Right renal pelvis (tissue), 4 donors: ENCODE measurements at places on chromosomes 6 and 20. TPM values are rescaled to one million over a fixed set of nuclear protein-coding genes. Genes with fewer than 3 reads are reported as not detected.

- no peak for DNase-seq
Observed at GRCh38 chr20:2314759-2315439, 19.1 kb downstream of the TGM3 start.

TREML2 gene
- polyA plus RNA-seq = 0.22 TPM

DNA sequence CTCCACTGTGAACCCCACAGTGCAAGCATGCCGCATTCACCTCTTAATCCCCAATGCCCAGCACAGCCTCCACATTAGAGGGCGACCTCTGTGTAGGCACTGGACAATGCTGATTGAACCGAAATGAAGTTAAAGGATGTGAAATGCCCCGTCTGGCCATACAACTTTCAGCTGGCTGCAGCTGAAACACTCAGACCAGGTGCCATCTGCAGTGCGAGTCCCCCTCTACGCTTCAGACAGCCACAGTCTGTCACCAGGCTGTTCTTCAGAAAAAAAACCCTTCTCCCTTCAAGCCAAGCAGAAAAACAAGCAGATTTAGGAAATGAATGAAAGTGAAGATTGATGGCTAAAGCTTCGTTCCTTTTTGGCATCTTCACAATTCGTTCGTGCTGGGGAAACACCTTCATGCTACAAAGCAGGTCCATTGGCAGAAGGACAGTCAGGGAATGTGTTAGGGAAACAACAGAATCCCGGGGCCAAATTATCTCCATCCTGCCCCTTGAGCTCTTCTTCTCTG is 44.7 kb downstream of the TNFAIP3 start:
- DNase-seq = no peak

DNA sequence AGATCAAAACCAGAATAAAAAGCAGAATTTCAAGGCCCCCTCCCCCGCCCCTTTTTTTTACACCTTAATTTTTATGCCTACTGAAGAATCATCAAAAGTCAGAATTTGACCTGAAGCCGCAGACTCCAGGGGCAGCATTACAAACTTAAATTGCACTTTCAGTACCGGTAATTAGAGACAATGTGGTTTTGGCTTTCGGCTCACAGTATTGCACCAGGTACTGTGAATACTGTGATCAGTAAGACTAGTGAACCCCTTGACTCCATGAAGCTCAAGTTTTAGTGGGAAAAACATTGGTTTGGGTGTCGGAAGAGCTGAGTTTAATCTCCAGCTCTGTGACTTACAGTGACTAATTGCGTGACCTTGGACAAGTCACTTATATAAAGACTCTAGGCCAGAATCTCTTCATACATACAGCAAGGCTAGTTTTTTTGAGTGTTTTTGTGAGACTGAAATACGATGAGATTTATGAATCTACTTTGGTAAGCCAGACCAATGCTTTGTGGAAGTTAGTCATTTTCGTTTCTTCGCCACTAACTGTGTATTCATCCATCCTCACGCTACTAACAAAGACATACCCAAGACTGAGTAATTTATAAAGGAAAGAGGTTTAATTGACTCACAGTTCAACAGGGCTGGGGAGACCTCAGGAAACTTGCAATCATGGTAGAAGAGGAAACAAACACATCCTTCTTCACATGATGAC is 114.7 kb downstream of the SASH1 start:
- no peak for DNase-seq

DTD1 gene
- polyA plus RNA-seq = 32.6 TPM

CDC25B gene
- polyA plus RNA-seq = 38.3 TPM

DNA sequence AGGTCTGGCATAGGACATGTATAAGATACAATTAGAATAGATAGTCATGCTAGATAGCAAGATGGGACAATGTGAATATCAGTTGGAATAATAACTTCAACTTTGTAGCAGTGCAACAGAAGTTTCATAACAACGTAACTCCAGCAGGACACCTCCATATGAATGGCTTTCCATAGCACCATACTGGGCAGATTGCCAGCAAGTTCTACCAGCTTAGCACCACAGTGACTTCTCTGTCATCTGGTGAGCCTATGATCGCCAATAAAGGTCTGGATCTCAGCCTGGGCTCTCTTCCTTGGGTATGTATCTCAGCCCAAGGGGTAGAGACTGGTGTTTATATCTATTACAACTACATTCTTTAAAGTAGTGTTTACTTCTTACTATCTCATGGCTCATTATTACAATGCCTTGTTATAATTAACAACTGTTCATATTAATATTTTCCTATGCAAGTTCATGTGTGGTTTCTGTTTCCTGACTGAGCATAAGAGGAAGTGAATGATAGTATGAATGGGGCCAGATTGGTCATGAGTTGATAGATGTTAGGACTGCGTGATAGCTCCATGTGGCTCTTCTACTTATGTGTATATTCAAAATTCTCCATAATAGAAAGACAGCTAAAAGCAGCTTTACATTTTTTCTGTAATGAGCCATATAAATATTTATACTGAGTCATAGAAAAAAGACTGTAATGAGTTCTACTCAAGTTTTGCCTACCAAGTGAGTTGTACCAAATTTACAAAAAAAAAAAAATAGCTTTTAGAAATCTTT is 22.9 kb downstream of the HTR1B start:
- no peak for DNase-seq
